ENCODE measurements at places on chromosomes 13 and 19.

DNA sequence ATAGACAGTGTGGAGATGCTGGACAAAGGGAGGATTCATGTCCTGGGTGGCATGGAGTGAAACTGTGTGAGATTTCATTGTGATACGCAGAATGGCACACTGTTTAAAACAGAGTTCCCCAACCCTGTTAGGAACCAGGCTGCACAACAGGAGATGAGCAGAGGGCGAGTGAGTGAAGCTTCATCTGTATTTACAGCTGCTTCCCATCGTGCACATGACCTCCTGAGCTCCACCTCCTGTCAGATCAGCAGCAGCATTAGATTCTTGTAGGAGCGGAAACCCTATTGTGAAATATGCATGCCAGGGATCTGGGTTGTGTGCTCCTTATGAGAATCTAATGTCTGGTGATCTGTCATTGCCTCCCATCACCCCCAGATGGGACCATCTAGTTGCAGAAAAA, 72.5 kb downstream of the RAP2A start:
- no peak for DNase-seq

- no peak for DNase-seq
These were observed 1286.4 kb downstream of the PCDH9 start for GRCh38 chr13:65943708-65944107.

DNA sequence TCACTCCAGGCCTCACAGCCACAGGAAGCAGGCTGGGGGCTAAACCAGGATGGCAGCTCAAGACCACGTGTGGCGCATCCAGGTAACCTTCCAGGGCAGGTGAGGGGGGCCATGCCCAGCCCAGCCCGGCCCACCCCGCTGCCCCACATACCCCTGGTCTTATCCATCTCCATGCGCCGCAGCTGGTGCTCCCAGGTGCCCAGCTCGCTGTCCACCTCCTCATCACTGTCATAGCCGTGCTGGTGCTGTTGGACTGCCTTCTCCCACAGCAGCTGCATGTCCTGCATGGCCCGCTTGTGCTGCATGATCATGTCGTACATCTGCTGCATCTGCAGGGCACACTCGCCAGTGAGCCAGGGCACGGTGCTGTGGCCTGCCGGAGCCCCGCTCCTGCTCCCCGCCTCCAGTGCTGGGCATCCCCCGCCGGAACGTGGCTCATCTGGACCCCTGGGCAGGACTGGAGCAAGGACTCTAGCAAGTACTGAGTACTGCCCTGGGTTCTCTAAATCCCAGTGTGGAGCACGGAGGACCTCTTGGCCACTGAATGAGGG, 6.0 kb upstream of the TM6SF2 start:
- DNase-seq = no peak

DNA sequence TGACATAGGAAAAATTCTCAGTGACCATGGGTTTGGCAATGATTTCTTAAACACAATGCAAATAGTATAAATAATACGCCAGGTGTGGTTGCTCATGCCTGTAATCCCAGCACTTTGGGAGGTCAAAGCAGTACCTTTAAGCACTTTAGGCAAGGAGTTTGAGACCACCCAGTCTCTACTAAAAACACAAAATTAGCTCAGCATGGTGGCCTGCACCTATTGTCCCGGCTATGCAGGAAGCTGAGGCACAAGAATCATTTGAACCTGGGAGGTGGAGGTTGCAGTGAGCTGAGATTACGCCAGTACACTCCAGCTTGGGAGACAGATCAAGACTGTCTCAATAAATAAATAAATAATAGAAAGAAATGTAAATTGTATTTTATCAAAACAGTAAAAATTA, 356.5 kb upstream of the SLITRK6 start:
- no peak for DNase-seq

DNA sequence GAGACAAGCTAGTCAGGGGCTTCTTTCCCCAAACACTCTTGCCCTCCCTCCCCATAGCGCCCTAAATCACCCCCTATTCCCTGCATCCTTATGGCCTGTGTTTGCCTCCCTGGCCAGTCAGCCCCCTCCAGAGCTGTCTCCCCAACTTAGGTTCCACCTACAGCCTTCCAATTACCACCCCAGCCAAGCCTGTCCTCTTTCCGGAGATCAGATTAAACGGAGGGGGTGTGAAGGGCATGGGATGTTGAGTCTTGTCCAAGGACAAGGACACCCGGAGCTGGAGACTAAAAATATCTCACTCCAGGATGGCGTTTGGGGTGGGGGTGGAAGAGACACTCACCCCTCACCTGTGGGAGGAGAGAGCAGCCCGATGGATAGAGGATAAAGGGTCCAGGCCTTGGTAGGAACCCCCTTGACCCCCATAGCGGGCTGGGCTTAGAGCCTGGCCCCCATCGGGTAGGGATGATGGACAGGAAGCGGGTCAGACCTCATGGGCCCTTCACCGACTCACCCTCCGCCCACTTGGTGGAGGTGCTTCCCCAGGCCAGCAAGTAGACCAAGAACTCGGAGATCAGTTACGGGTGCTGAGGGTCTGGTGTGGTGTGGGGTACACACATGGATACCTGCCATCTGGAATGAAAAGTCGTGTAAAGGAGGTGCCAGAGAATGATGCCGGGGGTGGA, 6.0 kb downstream of the ZNF865 start:
- no peak for DNase-seq

- no peak for DNase-seq
These were observed 128.8 kb downstream of the ZDHHC20 start for GRCh38 chr13:21330126-21330861.

- no peak for DNase-seq
These were observed 251.4 kb upstream of the MAB21L1 start for GRCh38 chr13:35727881-35728280.

- DNase-seq = no peak
These were observed 54.7 kb upstream of the GAS6 start for GRCh38 chr13:113918580-113918979.

DNA sequence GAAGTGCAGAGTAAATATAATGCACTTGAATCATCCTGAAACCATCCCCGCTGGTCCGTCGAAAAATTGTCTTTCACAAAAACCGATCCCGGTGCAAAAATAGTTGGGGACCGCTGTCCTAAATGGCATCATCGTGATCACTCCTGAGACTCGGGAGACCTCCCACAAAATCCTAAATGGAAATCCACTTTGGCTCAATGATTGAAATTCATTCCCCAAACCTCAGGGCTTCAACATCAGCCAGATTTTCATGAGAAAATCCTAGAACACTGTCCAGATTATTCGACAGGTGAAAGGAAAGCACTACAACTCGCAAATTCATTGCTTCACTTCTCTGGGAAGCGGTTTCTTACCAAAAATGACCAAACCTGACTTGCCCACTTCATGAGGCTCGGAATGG, 335.3 kb upstream of the ZNF507 start:
- no peak for DNase-seq

DNA sequence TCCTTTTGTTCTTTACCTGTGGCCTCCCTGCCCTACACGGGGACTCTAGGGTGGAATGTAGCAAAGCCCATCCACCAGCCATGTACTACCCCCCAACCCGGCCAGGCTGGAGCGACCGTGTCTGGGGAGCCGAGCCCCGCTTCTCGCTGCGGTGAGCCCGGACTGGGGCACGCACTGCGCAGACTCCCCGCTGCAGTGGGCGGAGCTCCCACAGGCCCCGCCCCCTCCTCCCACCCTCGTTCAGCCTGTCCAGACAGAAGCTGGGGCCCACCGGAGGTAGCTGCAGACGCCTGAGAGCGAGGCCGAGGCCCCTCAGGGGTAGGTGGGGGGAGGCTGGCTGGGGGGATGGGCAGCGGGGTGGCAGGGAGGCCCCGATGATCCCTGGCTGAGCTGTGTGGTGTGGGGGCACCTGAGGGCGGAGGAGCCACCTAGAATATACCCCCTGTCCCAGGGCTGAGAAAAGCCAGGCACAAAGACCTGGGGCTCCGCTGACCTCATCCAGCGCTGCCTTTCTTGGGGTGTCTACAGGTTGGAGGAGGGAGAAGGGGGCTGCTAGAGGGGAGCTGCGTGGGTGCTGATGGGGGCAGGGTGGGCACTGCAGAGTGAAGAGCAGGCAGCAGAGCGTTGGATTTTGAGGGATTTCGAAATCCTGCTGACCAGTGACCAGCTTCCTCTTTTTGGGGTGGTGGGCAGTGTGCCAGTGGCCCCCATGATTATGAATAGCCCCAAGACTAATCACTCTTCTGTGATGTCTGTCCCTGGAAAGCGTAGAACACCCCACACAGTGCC, 17.3 kb downstream of the PLD3 start:
- peak; percentile 68 for DNase-seq

- no peak for DNase-seq
These were observed 338 bp upstream of the UBE2M start for GRCh38 chr19:58558623-58559274.

DNA sequence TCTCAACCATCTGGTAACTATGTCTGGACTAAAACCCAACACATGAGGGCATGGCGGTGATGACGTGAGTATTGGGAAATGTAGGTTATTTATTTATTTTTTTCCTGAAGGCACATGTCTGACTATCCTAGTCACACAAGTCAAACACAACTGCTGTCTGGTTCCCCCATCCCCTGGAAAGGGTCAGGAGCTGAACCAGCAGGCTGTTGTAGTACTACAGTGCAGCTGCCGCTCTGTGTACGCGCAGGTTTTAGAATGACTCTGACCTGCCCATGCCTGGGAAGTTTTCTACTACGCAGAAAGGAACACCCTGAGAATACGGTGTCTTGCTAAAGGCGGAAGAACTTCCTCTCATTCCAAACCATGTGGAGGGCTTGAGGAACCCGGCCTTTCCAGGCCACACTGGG, 1.2 kb downstream of the SLC7A1 start:
- no peak for DNase-seq

- DNase-seq = no peak
These were observed 71.2 kb downstream of the MYO16 start for GRCh38 chr13:108700422-108701170.

GRCh38 chr13:74280093-74280794, 146.0 kb upstream of the KLF12 start:
- no peak for DNase-seq

DNA sequence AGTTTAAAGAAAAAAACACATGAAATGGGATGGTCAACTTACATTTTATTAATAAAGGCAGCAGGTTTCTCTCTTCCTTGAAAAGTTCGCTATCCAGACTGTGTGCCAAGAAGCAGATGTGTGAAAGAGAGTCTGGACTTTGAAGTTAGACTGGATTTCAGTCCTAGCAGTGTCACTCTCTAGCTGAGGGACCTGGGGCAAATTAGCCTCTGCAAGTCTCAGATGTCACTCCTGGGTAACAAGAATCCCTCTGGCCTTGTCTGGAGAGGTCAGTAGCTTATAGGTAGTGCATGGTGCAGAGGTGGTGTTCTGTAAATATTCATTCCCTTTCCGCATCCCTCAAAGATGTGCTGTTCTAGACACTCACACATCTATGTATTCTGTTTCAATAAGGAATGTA, 187.6 kb upstream of the RNF113B start:
- DNase-seq = no peak

DNA sequence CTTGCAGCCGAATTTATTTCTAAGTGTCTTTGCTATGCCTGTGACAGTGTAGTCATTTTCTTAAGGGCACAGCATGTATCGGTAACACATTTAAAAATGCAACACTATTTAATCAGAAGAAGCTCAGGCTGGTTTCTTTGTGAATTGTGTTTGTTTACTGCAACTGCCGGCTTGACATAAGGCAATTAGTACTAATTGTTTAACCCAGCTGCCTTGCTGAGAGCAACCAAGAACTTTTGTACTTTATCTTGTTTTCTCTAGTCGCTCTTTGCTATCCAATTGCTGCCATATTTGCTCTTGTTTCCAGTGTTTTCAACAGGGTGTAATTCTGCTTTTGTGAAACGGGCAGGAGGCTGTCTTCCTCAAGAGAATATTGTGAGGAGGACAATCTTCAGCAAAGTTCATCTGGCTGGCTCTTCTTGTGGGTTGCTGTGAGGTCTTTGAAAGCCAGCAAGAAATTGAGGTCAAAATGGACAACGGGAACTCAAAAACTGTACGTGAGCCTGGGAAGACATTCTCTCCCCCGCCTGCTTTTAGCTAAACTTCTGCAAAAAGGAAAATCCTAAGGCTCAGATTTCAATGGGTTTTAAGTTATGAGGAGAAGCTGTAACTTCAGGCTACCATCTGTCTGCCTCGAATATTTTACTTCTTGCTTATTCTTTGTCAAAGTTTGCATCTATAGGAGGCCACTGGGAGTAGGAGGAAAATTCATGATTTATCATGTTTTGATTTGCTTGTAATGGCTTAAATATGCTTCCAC, 75.8 kb upstream of the TSHZ3 start:
- DNase-seq = no peak

DNA sequence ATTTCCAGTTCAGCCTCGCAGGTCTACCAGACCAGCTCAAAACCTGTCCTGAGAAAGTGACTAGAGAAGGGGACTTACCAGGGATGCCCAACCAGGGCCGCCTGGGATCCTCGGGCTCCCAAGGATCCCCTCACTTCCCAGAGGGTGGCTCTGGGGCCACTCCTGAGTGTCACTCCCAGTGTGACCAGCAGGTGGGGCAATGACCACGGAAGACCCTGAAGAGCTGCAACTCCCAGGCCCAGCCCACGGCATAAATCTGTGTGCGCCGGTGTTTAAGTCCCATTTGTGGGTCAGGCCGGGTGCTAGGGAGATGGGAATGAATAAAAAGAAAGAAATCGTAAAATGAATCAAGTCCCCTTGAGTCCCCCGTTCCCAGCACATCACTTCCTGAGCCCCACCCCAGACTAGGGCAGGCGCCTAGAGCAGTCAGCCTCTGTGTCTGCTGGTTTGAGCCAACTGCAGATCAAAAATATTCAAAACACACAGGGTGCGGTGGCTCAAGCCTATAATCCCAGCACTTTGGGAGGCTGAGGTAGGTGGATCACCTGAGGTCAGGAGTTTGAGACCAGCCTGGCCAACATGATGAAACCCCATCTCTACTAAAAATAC, 10.7 kb downstream of the PTGIR start:
- peak; percentile 57 for DNase-seq

DNA sequence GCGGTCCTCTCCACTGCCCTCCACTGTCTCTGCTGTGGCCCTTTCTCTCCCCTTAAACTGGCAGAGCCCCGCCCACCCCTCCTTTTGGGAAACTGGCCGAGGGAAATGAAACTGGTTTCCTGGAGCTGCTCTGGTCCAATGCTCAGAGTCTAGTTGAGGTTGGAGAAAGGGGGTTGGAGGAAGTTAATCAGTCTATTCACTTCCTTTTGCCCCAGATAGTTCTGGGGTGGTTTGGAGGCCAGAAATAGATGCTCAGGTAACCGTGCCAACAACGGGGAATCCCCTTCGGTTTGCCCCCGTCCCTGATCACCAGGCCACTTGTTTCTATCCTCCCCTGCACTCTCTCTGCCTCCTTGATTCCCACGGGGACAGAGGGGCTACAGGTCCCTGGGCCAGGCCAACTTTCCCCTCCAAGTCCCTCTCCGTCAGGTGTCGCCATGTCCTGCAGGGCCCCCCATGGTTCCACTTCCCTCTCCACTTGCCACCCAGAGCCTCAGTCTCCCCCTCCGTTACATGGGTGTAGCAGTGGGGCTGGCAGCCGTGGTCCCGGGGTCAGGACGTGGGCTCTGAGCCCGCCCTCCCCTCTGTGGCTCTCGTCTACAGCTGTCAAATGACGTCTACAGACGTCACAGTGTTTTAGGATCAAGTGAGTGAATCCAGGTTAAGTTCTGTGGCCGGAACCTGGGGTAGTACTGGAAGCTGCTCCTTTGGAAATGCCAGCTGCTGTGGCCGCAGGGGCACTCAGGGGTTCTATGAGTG, at the start of gene IL4I1:
Gene IL4I1, minus strand, starts transcription at position 25 of the 759 bp plus-strand sequence. CDS start 727 bp downstream, outside the sequence.
- no peak for DNase-seq

Data from NCI-H187 (cell line).